ENCODE measurements at places on chromosomes 5 and 9.

GRCh38 chr9:76634356-76635054 is 129.7 kb upstream of the PCA3 start:
- DNase-seq: no peak

DNA sequence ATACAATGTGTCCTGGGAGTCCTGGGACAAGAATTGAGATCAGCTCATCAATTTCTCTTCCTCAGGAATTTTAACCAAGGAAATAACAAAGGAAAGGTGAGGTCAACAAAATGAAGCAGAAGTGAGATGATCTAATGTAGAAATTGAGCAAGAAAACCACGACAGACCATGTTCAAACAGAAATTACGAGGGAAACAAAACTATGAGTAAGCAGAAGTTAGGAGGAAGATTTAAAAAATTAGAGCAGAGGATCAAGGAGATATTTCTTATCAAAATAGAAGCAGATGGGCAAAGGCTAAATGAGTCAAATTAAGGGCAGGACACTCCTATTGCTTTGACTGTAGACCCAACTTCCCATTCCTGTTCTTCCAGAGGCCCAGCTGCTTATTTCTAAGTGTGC is 97.4 kb downstream of the HINT1 start:
- no peak for DNase-seq

DNA sequence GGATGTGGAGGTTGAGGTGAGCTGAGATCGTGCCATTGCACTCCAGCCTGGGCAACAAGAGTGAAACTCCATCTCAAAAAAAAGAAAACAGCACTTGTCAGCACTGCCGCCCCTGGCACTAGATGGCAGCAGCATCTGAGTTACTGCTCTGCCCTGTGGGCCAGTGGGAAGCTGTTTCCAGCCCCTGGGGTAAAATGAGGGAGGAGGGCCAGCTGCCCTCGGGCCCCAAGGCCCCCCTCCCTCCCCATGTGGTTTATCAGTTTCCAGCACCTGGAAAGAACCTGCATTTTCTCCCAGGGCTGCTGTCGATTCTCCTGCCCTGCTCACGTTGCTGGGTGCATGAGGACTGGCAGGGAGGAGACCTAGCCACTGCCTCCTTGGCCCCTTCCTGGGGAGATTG is 13.2 kb upstream of the CEL start:
- peak; percentile 54 for DNase-seq

- no peak for DNase-seq
Observed at GRCh38 chr5:83726912-83727311, 6.3 kb upstream of the HAPLN1 start.

DNA sequence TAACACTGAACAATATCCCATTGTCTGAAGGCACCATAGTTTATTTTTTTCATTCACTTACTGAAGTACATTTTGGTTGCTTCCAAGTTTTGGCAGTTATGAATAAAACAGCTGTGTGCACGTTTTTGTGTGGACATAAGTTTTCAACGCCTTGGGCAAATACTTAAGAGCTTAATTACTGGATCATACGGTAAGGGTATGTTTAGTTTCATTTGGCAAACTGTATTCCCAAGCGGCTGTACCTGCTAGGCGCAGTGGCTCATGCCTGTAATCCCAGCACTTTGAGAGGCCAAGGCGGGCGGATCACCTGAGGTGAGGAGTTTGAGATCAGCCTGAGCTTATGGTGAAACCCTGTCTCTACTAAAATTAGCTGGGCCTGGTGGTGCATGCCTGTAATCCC is 63.7 kb upstream of the FAM120A start:
- DNase-seq: no peak

- no peak for DNase-seq
Observed at GRCh38 chr9:28956116-28956880, 1383.0 kb upstream of the C9orf72 start.

GRCh38 chr9:36396985-36397384 is 3.1 kb downstream of the RNF38 start:
- no peak for DNase-seq

DNA sequence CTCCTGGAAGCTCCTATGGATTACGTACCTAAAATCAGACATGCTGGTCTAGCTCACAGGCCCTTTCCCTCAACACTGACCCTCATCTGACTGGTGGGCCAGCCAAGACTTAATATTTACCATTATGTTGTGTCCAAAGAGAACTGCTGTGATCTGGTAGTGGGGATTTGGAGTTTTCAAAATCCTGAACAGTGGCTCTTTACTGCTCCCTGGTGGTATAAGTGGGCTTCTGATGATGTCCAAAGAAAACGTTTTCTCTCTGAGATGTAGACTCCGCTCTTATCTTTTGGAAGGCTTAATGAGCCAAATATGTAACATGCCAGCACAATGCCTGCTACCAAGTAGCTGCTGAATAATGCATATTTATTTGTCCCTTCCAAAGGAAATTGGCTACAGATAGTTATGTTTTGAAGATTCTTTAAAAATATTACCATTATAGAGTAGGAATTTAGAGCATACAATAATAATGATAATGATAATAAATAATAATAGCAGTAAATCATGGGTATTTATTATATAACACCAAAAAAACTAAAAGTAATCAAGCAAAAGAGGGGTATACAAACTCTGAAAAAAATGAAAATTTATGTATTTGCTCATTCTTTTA is 406.6 kb upstream of the TNC start:
- peak; percentile 51 for DNase-seq

GRCh38 chr5:77641397-77641943 is 3.0 kb upstream of the OTP start:
- no peak for DNase-seq

GRCh38 chr5:154174091-154174490 is 16.4 kb upstream of the GALNT10 start:
- DNase-seq: no peak

DNA sequence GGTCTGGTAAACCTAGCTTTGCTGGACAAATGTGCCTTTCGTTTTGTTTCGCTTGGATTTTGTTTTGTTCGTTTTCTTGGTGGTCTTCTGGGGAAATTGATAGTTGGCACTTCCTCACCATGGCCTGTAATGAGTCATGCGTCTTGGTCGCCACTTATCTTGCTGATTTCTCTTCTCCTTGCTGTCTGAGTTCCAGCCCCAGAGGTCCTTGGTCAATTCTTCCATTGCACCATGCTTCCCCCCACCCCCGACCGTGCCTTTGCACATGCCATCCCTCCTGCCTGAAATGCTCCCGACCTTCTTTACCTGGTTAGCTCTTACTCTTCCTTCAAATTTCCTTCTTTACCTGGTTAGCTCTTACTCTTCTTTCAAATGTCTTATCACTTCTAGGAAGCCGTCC is 168.7 kb upstream of the MSX2 start:
- DNase-seq: no peak

DNA sequence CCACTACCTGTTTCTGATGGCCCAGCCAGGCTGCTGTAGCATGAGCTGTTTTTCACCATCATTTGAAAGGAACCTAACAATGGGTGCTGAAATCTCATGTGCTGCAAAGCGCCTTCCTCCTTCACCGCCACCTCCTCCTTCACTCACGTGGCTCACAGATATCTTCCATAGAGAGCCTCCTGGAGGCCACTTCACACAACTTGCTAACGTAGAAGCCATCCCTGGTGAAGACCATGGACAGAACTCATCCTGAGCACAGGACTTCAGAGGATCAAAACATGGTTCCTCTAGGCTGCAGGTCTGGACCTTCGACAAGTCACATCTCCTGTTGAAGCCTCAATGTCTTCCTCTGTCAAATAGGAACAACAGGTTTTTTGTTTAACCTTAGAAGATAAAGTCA is 155.5 kb upstream of the RAD23B start:
- no peak for DNase-seq

DNA sequence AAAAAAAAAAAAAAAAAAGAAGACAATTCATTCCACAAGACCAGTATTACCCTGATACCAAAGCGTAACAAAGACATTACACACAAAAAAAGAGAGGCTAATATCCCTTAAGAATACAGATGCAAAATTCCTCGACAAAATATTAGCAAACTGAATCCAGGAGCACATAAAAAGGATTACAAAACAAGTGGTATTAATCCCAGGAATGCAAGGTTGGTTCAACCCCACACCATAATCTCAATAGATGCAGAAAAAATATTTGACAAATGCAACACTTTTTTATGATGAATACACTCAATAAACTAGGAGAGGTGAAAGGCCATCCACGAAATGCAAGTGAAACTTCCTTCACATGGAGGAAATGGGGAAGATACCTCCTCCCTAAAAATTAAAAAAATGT is 80.1 kb upstream of the TLR4 start:
- DNase-seq: no peak

- DNase-seq: no peak
Observed at GRCh38 chr5:128773378-128773777, 191.9 kb upstream of the SLC27A6 start.

- no peak for DNase-seq
Observed at GRCh38 chr5:51468196-51468595, 84.9 kb downstream of the ISL1 start.

Data from natural killer cell (primary cell).